Stimulated activated CD8-positive, alpha-beta memory T cell treated with anti-CD3 and anti-CD28 coated beads, Interleukin-4, amount 100 ng/mL, for 1 hour (primary cell): ENCODE measurements at places on chromosomes 2 and 18.

- no peak for DNase-seq
These were observed 267.6 kb downstream of the WDPCP start for GRCh38 chr2:63320669-63321068.

DNA sequence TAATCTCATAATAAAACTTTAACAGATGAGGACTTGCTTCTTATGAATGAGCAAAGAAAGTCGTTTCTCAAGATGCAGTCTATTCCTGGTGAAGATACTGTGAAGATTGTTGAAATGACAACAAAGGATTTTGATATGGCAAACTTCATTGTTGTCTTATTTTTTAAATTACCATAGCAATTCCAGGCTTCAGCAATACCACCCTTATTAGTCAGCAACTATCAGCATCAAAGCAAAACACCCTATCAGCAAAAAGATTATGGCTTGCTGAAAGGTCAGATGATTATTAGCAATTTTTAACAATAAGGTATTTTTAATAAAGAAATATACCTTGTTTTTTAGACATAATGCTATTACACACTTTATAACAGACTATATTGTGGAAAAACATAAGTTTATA lies 88.3 kb downstream of the COL5A2 start:
- DNase-seq = no peak

GRCh38 chr2:95001051-95001562 lies 24.4 kb upstream of the MAL start:
- no peak for DNase-seq

GRCh38 chr2:233444501-233444900 lies 90.2 kb downstream of the DGKD start:
- DNase-seq = no peak

- DNase-seq = no peak
These were observed 26.9 kb upstream of the ASAP2 start for GRCh38 chr2:9179572-9180201.

DNA sequence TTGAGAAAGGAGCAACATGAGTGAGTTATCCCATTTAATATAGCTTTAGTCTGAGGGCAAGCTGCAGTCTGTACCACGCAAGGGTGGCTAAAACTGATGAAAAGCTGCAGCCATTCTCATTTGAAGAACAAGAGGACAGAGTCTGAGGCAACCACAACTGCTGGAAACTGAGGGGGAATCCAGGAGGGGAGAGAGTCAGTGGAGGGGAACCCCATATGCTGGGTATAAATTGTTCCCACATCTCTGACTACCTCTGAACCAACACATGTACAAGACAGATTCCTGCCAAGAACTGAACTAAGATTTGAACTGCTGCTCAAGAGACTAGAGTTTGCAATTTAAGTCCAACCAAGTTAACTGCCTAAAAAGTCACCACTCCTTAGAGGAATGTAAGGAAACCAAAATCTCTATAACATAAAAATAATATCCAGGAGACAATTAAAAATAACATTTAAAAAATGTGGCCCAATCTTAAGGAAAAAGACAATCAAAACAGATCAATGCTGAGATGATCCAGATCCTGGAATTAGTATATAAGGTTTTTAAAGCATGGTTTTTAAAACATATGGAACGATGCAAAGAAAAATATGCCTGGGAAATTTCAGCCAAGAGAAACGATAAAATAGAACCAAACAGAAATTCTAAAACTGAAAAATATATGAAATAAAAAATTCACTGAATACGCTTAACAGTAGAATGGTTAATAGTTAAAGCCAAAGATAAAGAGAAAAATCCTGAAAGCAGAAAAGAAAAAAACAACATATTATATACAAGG lies 11.2 kb downstream of the CWC22 start:
- no peak for DNase-seq

DNA sequence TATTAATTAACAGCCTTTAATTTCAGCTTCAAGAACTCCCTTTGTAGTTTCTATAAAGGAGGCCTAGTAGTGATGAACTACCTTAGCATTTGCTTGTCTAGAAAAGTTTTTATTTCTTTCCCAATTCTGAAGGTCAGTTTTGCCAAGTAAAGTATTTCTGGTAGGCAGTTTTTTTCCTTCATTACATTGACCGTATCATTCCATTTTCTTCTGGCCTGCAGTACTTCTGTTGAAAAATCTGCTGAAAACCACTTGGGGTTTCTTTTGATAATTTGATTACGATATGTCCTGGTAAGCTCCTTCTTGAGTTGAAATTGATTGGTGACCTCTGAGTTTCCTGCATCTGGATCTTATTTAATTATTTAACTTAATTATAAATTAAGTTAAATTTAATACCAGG lies 691.8 kb downstream of the TSN start:
- no peak for DNase-seq

GRCh38 chr2:203191961-203192360 lies 46.9 kb upstream of the CYP20A1 start:
- DNase-seq = no peak

DNA sequence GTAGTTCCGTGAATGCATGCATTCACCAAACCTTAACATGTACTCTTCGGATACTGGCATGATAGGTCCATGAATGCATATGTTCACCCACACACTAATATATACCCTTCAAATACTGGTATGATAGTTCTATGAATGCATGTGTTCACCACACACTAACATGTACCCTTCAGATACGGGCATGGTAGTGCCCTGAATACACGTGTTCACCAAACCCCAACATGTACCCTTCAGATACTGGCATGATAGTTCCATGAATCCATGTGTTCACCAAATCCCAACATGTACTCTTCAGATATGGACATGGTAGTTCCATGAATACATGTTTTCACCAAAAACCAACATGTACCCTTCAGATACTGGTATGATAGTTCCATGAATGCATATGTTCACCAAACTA lies 48.5 kb upstream of the ALKAL2 start:
- DNase-seq = no peak
